ENCODE measurements at places on chromosomes 1 and 21.

DNA sequence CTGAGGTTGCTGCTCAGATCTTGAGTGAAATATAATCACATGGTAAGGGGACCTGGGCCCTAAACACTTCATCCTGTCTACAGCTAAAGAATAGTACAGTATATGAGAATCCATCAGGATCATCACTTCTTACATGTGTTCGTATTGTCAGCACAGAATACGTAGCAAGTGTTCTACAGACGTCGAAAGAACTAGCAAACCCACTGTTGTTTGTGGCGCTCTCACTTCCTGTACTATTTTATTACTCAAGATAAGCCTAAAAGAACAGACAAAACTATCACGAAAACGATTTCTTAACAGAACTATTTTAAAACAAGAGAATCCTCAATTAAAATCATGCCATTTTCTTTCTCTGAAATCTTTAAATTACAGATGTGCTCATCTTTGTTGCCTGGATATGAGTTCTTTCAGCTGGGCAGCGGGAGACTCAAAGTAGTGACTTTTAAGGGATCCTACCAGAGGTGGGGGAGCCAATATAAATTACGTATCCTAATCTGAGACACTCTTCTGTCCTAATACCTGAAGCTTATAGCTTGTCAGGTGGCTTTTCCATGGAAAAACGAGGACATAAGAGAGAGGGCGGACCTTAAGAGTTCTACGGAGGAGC is 724 bp downstream of the ST7L start:
- no peak for DNase-seq

DNA sequence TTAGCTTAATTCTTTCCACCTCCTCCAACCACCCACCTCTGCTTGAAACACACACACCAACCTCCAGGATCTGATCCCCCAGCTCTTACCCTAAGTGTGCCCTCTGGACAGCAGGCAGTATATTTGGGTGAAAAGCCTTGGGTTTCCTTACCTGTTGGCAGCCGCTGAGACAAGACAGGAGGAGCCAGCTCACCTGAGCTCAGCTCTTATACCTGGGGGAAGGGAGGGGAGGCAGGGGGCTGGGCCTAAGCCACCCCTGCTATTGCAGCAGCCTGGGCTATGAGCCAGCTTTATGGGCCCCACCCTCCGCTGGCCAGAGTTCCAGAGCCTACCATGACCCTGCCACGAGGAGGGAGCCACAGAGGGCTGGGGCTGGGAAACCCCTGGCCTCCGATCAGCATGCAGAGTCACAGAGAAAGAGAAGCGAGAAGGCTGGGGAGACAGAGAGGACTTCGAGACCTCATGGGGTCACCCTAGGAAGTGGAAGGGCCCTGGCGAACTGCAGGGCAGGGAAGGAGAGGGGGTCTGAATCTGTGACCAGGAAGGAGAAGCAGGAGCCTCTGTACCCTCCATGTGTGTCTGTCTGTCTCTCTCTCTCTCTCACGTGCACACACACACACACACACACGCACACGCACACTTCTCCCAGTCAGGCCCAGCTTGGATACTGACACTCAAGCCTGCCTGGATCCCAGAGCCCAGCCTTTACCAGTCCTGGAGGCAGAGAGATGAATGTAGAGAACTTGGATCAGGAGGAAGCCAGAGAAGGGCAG is at the start of gene S100A14:
Gene S100A14 (minus strand): TSS at position 182 of the 773 bp plus-strand sequence. CDS start 467 bp downstream, outside the sequence.
- no peak for DNase-seq

- no peak for DNase-seq
These were observed 386.2 kb upstream of the ADGRL2 start for GRCh38 chr1:81414488-81415015.

DNA sequence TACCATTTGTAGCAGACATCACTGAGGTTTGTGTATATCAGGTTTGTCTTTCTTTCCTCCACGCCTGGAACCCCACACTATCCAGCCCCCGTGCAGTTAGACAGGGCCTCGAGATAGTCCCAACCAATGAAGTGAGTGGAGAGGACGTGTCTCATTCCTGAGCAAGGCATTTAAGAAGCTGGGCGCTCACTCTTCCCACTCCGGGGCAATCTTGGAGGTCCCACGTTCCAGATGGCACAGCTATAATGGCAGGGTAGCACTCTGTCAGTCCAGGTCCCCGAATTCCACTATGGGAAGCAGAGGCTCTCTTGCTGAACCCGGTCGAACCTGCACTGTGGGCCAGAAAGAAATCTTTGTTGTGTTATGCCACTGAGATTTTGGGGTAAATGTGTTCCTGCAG is 57.3 kb upstream of the CSF3R start:
- DNase-seq = no peak

DNA sequence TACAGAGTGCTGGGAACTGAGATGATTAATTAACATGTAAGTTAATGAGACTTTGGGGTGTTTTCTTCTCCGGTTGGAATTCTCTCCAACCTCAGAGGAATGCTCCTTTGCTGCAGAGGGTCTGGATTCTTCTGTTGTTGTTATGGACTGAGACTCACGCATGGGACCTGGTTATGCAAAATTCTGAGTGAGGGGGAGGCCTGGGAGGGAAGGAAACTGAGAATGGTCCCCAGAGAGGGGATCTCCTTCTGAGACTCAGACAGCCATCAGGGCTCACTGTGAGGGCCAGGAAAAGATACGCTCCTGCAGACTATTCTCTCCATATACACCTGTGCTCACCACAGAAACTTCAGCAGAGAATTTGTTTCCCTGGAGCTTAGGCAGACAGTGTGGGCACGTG is 56.3 kb downstream of the HTR6 start:
- DNase-seq = no peak

GRCh38 chr21:41831866-41832595 is 47.1 kb downstream of the PRDM15 start:
- no peak for DNase-seq

- DNase-seq = no peak
These were observed 106.5 kb downstream of the SLC16A1 start for GRCh38 chr1:112849425-112850033.

DNA sequence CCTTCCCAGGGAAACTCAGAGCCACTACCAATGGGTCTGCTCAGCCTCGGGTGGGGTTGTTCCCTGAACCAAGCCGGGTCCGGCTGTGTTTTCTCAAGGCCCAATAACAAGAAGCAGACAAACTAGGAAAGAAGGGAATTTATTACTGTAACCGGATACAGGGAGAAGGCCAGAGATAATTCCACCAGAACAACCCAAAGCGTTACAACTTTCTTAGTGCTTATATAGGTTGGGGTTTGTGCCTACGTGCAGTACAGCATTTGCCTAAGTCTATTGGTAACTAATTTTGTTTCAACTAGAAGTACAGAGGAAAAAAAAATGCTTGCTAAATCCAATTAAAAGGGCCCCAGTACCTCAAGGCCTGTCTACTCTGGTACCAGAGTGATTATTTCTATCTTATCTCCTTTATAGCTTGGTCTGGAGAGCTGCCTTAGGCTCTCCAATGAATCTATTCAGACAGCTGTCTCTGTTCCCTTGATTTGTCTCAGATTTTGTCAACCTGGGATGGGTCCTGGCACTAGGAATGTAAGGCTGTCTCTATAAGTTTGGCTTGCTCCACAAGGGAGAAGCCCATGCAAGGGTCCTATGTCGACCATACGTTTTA is 57.3 kb upstream of the CCDC190 start:
- no peak for DNase-seq

DNA sequence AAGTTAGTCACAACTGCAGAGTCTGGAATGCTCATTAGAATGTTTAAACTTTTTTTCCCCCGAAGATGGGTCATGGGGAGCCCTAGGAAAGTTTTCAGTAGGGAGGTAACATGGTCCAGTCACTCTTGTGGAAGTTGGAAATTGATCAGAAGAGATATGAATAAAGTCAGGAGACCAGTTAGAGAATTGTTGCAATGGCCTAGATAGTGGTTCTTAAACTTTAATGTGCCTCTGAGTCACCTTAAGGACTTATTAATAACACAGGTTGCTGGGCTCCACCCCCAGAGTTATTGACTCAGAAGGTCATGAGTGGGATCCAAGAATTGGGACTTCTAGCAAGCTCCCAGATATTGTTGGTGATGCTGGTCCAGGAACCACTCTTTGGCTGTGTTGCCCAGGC is 3.2 kb upstream of the TFAP2E start:
- DNase-seq = no peak

- DNase-seq = no peak
These were observed 71.3 kb downstream of the LUZP1 start for GRCh38 chr1:23097316-23097715.

DNA sequence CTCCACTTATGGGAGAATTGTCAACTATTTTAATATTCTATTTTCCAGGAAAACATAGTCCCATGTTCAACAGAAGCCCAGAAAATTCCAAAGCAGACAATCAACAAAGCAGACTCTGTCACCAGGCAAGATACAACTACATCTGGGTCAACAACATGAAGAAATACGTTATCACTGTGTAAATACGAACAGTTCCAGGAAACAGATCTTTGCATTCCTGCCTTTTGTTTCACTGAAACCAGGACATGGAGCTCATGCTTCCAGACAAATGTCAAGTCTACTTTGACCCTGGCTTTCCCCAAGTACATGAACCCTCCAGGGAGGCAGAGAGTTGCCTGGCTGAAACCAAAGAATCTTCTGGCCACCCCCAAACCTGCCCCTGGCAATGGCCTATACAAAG is 106.7 kb downstream of the SETD4 start:
- DNase-seq = no peak

DNA sequence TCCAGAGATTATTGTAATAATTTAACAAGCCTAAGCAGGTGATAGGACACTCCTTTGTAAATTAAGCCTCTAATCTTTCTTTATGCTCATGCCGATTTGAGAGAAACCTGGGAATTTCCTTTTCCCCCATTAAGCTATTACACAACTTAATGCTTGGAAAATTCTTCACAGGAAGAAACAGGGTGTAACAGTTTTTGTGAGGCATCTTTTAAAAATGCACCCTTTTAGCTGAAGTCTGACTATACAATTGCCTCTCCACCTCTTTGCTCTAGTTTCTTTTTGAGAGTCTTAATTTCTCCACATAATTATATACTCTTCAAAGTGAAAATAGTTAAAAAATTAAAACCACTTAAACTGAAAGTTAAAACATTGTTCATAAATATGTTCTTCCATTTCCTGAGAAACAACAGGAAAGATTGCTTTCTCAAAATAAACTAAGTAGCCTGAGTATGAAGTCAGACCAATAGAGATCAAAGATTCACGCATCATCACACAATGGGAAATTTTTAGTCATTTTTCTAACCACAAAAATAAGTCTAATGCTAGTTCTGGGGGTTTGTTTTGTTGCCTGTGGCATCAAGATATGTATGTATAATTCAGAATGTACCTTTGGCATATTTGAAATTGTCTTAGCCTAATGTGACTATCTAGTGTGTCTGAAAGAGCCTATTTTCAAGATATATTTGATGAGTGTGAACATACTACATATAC is 34.7 kb downstream of the LRRC8D start:
- DNase-seq = no peak

- no peak for DNase-seq
These were observed 9.3 kb upstream of the DHRS3 start for GRCh38 chr1:12627296-12627695.

DNA sequence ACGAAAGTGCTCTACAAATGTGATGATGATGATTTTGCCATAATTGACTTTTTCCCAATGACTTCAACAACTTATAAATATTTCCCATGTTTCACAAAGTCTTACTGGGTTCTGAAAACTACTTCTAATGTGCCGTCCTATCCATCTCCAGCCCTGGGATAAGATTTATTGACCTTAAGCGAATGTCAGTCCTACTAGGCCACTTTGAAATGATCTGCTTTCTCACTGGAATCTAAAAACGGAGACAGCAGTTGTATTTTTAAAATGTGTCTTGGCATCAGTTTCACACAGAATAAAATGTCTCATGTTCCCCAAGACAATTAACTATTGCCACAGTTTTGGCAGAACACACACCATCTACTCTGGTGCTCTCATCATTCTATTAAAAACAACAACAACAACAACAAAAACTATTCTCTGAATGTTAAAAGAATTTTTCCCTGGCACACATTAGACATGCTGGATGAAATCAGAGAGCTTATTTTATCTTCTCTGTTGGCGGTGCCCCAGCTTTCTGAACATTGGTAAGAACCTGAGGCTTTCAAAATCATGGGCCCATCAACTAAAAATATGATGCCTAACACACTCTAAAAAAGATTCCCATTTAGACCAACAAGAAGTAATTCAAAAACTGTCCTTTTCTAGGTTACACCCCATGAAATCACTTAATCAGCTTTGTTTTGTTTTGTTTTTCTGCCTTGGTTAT is 23.1 kb upstream of the DNASE2B start:
- DNase-seq = no peak

DNA sequence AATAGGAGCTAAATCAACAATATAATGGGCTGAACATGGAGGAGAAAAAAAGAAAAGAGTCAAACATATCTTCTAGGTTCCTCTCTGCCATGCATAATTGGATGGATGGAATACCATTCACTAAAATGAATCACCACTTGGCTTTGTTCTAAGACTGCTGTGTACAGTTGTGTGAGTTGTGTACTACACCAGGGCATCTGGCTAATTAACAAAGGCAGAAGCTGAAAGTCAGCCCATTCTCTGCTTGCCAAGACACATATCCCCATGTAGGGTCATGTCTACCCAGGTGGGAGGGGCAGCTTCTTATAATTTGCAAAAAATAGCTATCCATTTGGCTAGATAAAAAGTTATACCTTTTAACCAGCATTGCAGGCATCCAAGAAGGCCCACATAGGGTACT is 21.0 kb downstream of the JUN start:
- no peak for DNase-seq

DNA sequence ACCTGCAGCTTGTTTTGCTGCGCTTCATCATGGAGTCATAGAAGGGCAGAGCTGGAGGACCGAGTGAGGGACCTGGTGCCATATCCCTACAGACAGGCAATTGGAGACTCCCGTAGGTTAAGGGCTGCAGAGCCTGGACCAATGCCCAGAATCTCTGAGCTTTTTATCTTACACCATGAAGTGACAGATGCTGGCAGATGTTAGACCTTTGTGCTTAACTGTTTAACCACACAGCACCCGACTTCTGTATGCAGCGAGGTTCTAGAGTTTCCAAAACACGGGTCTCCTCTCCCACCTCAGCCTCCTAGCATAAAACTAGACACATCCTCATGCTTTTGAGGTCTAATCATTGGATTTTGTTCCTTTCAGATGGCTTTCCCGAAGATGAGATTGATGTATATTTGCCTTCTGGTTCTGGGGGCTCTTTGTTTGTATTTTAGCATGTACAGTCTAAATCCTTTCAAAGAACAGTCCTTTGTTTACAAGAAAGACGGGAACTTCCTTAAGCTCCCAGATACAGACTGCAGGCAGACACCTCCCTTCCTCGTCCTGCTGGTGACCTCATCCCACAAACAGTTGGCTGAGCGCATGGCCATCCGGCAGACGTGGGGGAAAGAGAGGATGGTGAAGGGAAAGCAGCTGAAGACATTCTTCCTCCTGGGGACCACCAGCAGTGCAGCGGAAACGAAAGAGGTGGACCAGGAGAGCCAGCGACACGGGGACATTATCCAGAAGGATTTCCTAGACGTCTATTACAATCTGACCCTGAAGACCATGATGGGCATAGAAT is 47.6 kb downstream of the B3GALT5 start:
- DNase-seq = no peak

- no peak for DNase-seq
These were observed 22.0 kb upstream of the CHIT1 start for GRCh38 chr1:203251466-203251865.

Data from activated CD4-positive, alpha-beta T cell treated with anti-CD3 and anti-CD28 coated beads for 24 hours (primary cell).